ENCODE measurements at places on chromosomes 3 and 15.
A peak's percentile ranks its signal among the peaks of the same experiment; 100 is the strongest.

DNA sequence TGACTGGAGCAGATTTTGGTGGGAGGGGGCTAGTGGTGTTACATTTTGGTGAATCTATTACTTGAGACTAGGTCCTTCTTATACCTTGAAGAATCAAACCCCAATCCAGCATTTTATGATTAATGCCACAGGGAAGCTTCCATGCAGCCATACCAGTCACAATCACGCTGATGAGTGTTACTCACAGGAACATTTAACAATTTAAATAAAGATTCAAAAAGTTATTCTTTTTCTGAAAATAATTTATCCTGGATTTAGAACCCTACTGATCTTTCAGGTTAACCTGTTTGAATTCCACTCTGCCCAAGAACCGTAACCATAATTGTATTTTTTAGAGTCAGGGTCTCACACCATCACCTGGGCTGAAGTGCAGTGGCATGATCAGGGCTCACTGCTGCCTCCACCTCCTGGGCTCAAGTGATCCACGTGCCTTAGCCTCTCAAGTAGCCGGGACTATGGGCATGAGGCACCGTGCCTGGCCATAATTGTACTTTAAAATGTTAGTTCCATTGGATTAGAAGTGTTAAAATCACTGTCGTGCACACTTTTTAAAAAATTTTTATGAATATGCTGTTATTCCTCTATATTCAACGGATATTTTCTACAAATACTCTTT, 929 bp upstream of the MTMR10 start:
- H3K4me3 ChIP-seq, result peak overlapping the region; percentile 95
- DNase-seq, result no peak
- H3K27ac ChIP-seq, result peak overlapping the region; percentile 83
- peaks cover 6% of the 10 kb centered on the region for H3K4me1 ChIP-seq

DNA sequence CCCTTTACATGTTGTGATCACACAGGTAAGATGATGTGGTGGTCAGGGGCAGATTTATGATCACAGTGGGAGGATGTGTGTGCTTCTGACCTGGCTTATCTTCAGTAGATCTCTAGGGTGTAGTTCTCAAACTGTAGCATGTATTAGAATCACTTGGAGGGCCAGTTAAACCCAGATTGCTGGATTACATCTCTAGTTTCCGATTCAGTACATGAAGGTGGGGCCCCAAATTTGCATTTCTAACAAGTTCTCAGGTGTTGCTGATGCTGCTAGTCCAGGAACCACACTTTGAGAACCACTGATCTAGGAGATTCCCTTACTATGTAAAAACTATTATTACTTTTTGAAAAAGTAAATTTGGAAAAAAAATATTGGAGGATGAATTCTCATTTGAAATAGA, 199.3 kb upstream of the GOLIM4 start:
- H3K4me1 ChIP-seq, result no peaks in the 10 kb centered on the region
- DNase-seq, result no peak
- no peak overlapping the region for H3K4me3 ChIP-seq
- H3K27me3 ChIP-seq, result no peaks in the 10 kb centered on the region
- no peak overlapping the region for H3K27ac ChIP-seq
- no peaks in the 10 kb centered on the region for H3K36me3 ChIP-seq

DNA sequence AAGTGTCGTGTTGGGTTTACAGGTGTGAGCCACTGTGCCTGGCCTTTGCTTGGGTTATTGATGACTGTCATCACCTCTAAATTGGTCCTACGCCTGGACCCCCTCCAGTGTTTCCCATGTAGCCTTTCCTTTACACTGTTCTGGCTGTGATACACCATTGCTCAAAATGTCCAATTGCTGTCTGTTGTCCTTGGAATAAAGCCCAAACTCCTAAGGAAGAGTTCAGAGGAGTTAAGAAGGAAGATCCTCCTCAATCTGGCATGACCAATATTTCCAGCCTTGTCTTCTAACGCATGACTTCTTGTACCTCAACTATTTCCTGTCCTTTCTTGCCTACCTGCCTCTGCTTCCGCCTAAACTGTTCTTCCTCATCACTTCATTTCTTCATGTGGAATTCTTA, 113.1 kb downstream of the POLR2M start:
- H3K4me3 ChIP-seq, result no peak overlapping the region
- H3K36me3 ChIP-seq, result no peaks in the 10 kb centered on the region
- no peaks in the 10 kb centered on the region for H3K27me3 ChIP-seq
- no peak overlapping the region for H3K27ac ChIP-seq
- H3K4me1 ChIP-seq, result no peaks in the 10 kb centered on the region
- DNase-seq, result no peak

- peaks cover 4% of the 10 kb centered on the region for H3K36me3 ChIP-seq
- no peak overlapping the region for H3K4me3 ChIP-seq
- H3K27me3 ChIP-seq, result no peaks in the 10 kb centered on the region
Measured at GRCh38 chr3:66342717-66343356, 122.0 kb downstream of the SLC25A26 start.

DNA sequence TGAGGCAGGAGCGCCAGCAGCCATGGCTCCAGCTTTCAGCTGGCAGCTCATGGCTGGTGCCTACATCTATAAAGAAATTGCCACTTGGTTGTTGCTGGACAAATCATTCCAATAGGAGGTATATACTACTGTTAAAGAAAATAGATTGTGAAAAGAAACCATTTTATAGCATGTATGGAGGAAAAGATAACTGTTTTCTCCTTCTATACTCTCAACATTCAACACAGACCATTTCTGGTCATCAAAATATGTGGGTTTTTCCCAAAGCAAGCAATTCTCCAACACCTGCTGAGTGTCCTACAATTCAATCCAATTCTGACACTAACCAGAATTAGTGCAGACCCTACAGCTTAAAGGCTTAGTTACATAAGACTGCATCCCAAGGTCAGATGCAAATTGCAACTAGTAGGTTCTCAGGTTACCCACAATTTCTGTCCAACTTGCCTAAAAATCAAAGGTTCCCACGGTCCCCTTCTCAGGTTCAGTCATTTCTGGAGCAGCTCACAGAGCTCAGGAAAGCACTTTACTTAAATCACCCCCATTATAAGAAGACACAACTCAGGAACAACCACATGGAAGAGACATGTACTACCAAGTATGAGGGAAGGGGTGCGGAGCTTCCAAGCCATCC, 42.4 kb upstream of the STRIT1 start:
- no peaks in the 10 kb centered on the region for H3K36me3 ChIP-seq
- no peaks in the 10 kb centered on the region for H3K4me1 ChIP-seq
- no peak overlapping the region for H3K4me3 ChIP-seq
- no peak for DNase-seq
- no peak overlapping the region for H3K27ac ChIP-seq

Measured in ascending aorta (tissue), 2 donors.